Esophagus squamous epithelium (tissue), 5 donors: ENCODE measurements at places on chromosomes 3 and 15.

DNA sequence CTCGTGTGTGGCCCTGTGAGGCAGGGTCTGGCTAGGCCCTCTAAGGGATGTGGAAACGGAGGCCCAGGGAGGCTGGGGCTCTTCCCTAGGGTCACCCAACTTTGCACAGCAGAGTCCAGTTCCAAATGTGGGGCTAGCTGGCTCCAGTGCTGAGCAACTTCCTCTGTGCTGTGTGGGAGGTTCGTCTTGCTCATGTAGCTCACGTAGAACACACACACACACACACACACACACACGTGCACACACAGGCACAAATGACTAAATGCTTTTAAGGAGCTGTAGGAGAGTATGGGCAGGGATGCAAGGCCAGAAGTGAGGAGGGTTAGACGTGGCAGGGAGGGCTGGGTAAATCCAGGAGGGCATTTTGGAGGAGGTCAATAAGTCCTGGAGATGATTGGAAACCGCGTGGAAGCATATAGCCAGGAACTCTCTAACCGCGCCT is 213.8 kb downstream of the RPLP1 start:
- no peak for DNase-seq

GRCh38 chr3:169758359-169758994 is 6.4 kb downstream of the TERC start:
- DNase-seq, result no peak

DNA sequence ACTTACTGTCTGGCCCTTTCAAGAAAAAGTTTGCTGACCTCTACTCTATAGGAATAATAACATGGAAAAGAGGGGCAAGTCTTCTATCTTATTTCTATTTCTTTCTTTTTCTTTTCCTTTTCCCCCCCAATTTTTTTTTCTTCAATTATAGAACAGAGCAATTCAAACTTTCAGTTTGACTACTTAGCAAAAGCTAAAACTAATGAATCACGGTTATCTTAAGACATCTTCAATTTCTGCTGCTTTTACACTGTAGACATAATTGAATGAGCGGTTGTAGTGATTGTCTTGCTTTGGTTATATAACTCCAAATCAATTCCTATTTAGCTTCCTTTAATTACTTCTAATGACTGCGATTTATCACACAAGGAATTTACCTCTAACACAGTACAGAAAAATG is 74.3 kb upstream of the P2RY1 start:
- no peak for DNase-seq

- DNase-seq, result no peak
Observed at GRCh38 chr15:78075490-78076230, 1.9 kb downstream of the TBC1D2B start.

DNA sequence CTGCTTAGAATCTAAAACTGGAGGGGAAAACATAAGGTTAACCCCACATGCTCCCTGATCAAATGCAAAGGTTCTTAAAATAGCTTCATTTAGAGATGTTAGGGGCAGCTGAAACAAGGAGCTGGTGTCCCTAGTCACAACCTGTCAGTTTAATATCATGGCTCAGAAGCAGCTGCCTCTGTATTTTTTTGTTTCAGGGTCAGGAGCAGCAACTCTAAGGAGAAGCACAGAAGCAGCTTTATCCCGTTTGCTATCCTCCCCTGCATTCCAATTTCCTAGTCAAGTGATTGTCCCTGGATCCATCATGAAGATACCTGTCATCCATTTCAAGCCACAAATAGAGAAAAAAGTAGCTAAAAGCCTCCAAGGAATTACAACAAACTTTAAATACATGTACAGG is 4.1 kb downstream of the FILIP1L start:
- no peak for DNase-seq

GRCh38 chr3:74539876-74540275 is 74.6 kb downstream of the CNTN3 start:
- DNase-seq, result no peak

GRCh38 chr3:76815561-76815960 is 224.3 kb upstream of the ROBO2 start:
- no peak for DNase-seq

DNA sequence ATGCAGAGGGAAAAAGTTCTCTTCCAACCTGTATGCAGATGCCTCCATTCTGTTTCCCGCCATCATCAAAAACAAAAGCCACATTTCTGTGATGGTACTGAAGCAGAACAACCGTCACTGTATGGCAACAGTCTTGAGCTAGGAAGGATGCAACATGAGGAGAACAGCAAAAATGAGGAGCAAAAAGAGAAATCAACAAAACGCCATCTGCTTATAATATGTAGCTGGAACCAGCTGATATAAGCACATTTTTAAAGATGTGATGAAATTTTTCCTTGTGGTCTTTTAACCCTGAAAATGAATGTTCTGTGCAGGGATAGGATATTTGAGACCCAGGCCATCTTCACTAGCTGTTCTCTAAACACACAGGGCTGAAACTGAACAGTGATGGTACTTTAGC is 287.0 kb downstream of the ZIC4 start:
- no peak for DNase-seq

GRCh38 chr15:99095626-99096025 is 9.3 kb upstream of the SYNM start:
- no peak for DNase-seq

DNA sequence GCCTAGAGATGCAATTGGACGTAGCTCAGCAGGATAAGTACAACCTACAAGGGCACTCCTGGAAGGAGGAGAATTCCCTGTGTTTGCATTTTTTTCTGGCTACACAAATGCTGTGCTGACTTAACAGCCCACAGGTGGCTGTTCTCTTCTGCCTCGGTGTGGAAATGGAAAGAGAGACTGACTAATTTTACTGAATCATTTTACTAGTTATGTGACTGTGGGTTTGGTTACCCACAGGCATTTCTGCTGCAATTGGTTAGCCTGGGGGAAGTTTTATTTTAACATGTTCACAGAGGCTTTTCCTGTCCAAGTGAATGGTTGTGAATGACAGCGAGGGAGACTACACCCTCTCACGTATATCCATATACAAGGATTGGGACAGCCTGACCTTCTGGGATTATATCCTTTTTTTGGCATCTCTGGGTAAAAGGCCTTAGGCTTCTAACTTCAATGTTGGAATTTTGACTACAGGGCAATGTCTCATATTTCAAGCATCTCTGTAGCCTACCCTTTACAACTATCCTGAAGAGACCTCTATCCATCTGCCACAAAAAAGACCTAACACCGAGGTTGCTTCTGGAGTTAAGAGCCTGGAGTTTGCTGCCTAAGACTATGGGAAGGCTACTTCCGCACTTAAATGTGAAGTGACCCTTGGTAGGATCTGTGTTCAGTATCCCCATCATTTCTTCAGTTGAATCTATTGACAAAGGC is 67.2 kb upstream of the TP63 start:
- no peak for DNase-seq

- DNase-seq, result no peak
Observed at GRCh38 chr3:18724456-18724855, 299.3 kb upstream of the SATB1 start.

DNA sequence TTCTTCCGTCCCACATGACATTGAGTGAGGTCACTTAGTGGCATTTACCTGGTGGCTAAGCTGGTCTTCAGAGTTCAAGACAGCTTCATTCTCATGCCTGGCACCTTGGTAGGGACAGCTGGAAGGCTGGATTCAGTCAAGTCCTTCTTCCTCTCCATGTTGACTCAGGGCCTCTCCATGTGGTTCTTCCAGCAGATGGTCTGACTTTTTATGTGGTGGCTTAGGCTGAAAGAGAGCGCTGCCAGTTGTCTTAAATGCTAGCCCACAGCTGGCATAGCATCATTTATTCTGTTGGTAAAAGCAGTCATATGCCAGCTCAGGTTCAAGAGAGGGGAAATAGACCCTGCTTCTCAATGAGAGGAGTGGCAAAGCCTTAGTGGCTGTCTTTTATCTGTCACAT is 53.0 kb upstream of the CTDSPL start:
- DNase-seq, result no peak

DNA sequence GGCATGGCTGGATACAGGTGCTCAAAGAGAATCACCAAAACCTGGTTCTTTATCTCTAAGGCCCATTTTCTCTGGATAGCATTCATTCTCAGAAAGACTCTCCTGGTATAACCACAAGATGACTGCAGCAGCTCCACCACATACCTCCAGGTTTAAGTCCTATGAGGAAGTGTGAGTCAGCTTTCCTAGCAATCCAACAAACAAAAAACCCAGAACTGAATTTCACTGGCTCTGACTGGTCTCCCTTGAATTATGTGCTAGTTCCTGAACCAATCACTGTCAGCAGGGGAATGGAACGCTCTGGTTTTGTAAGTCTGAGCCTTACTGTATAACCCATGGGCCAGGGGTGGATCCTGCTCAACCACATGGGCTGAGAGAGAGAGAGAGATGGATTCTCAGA is 27.2 kb downstream of the MRPL46 start:
- DNase-seq, result no peak

GRCh38 chr15:91552555-91552954 is 301.0 kb upstream of the SLCO3A1 start:
- DNase-seq, result no peak

- DNase-seq, result no peak
Observed at GRCh38 chr15:98070137-98070536, 109.6 kb downstream of the ARRDC4 start.

DNA sequence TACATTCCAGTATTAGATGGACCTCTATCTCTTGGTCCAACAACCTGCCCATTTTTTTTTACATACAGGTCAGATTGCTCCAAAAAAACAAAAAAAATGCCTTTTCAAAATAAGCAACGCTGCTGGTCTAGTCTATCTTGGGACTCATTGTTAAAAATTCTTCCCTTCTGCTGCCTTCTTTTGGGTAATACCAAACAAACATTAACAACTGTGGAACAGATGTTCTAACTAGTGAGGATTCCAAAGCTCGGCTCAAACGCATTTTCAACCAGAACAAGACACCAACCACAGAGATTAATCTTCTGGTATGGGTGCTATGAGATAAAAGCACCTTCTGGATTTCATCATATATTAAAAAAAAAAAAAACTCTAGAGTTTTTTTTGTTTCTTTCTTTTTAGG is 24.7 kb downstream of the ARHGAP31 start:
- no peak for DNase-seq

- DNase-seq, result no peak
Observed at GRCh38 chr3:35760146-35760545, 120.8 kb downstream of the ARPP21 start.

DNA sequence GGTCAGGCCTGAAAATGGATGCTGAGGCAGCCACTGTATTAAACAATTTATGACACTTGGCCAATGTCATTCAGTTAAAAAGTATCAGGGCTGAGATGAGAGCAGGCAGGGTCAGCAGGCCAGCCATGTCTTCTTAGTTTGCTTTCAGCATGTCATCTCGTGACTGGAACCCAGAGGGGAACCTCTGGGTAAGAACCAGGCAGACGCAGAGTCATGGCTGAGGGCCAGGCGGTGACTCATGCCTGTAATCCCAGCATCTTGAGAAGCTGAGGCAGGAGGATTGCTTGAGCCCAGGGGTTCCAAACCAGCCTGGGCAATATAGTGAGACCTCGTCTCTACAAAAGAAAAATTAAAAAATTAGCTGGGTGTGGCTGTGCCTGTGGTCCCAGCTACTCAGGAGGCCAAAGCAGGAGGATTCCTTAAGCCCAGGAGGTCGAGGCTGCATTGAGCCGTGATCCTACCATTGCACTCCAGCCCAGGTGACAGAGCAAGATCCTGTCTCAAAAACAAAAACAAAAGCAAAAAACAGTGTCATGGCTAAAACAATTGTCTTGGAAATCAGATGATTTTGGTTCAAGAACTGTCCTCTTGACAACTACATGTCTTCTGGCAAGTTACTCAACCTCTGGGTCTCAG is 11.7 kb downstream of the BCL2L10 start:
- no peak for DNase-seq

- no peak for DNase-seq
Observed at GRCh38 chr3:28847736-28848135, 433.1 kb upstream of the RBMS3 start.

- DNase-seq, result no peak
Observed at GRCh38 chr15:98896802-98897732, 110.5 kb downstream of the PGPEP1L start.

- no peak for DNase-seq
Observed at GRCh38 chr3:113103588-113103987, 107.8 kb upstream of the BOC start.

- DNase-seq, result no peak
Observed at GRCh38 chr3:87088430-87088992, 97.6 kb upstream of the VGLL3 start.

DNA sequence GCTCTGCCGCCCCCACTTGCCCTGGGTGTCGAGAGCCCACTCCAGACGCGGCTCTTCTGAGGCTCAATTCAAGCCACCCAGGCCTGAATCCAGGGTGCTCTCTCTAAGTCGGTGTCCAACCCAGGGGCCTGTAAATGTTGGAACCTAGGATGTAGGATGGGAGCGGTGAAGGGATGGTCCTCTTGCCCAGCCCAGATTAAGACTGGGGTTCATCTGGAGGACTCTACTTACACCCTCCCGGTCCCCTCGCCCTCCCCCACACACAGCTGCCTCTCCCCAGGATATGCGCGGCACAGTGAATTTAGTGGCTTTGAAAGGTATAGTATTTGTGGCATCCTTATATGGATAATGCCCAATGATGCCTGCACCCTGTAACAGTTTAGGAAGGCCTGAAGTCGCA is 822 bp upstream of the FBN1 start:
- no peak for DNase-seq

- no peak for DNase-seq
Observed at GRCh38 chr3:62237286-62237948, 135.9 kb downstream of the FEZF2 start.

GRCh38 chr3:43077261-43077660 is 28.6 kb downstream of the POMGNT2 start:
- no peak for DNase-seq

- DNase-seq, result no peak
Observed at GRCh38 chr3:191781044-191781443, 320.1 kb downstream of the PYDC2 start.

- no peak for DNase-seq
Observed at GRCh38 chr3:156473341-156473740, 81.6 kb downstream of the SSR3 start.

- DNase-seq, result no peak
Observed at GRCh38 chr15:39625856-39626255, 45.0 kb downstream of the THBS1 start.

DNA sequence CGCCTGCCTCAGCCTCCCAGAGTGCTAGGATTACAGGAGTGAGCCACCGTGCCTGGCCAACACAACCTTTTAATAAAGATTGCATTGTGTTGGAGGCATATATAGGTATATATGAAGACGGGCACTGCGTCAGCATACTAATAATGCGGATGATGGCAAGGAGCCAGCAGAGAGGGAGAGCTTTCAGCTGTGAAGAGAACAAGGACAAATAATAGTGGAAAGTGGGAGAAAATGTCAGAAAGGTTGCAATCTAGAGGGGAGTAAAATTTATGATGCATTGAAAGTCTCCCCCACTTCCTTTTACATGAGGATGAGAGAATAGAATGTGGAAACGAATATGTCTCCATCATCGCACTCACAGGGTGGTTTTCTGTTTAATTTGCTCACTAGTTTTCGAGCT is 170.5 kb upstream of the TBL1XR1 start:
- DNase-seq, result no peak

GRCh38 chr3:73657186-73657585 is 32.4 kb upstream of the PDZRN3 start:
- DNase-seq, result no peak
